ENCODE measurements at places on chromosomes 7 and 10. TPM values are rescaled to one million over a fixed set of nuclear protein-coding genes. Genes with fewer than 3 reads are reported as not detected.

GRCh38 chr10:62017491-62017870 lies 116.0 kb downstream of the ARID5B start:
- DNase-seq = no peak

DNA sequence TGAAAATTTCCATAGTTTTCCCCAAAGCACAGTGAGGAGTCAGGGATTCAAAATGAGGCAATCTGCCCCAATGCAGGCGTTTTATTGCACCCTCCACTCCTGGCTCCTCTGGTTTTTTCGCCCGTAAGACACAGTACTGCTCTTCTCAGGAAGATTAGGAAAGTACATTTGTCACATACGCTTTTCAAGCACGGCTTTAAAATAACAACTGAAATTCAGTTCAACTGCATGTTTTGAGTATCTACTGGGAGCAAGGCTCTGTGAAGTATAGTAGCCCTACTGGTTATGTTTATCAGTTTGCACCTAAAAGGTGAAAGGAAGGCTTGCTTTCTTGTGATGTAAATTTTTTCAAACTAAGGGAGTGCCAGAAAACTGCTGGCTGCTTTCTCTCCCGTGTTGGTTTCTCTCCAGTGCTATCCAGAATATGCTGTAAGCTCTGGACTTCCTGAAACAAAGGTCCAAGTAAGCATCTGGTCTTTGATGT lies 1.9 kb upstream of the SGMS1 start:
- no peak for DNase-seq

DNA sequence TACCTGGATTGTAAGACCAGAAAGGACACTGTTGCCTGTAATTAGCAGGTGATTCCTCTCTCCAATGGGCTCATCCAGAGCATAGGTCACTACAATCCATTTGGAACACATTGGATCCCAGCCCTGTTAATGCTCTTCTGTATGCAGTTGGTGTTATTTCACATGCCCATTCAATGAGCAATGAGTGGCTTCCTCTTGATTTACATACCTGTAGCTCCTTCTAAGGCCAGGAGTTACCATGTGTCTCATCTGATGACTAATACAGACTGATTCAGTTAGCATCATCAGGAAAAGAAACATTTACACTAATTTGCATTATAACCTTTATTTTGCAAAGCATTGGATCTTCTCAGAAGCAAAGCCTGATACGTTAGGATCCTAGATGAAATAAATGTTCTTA lies 83.1 kb upstream of the NPVF start:
- no peak for DNase-seq

DNA sequence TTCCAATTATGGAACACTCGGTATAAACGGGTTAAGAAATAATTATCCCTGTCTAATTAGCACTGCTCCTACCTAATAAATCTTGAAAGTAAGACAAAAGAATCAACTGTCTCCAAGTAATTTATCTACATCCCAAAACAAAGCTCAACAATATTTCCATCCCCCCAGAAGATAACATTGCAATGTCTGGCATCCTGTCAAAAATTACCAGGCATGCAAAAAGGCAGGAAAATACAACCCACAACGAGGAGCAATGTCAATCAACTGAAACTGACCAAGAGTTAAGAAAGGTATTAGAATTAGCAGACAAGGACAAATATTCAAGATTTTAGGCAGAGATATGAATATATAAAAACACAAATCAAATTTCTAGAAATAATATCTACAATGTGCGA lies 84.5 kb upstream of the SVIL start:
- DNase-seq = no peak

DNA sequence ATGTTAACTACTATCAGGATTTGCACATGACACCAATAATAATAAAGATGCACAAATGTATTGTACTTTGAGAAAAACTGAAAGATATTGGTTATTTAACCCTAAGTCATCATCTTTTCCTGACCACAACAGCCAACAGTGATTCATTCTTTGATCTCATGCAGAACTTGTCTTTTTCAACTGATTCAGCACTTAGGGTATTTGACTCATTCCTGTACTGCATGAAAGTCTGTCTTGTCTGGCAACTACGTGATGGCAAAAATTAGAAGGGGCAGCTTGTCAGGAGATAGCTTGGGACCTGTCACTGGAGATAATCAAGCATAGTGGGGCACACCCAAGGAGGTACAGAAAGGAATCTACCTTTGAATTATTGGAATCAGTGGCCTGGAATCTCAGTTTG lies 77.8 kb upstream of the LRRC17 start:
- peak; percentile 47 for DNase-seq

DNA sequence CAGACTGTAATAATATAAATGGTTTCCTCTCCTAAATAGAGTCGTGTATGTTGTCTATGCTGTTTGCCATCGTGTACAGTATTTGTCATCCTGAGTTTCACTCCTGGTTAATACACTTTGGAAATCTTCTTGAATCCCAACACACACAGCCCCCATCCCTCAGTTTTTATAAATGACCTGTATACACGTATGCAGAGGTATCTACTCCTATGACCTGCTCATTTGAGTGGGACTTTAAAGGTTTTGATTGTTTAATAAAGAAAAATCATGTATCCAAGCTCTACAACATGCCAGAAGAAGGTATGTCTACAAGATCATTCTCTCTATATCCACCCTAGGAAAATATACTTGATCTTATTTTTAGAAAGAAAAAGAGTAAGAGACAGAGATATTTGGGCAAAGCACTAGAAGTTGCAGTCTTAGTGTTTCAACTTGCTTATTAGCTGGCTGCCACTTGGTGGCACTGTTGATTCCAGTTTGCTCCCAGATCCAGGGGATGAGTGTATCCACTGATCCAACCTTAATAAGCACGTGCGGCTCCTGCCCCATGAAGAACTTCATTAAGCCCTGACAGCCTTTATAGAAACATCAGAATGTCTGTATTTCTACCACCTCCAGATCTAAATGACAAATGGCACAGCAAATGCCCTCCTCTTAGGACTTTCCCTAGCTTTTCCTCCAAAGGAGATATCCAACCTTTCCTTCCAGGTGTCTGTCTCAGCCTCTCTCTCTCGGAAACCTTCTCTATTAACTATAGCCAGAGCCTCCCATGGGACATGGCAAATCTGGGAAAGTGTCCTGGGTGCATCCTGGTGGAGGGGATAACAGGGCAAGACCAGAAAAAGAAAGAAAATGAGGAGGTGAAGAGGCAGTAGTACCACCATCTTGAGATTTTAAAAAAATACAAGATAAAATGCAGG lies 181.6 kb upstream of the NEBL start:
- DNase-seq = peak; percentile 30

The DPP6 gene
- total RNA-seq = not detected

Measured in activated T-cell treated with anti-CD3 and anti-CD28 coated beads, Interleukin-2, amount 50 U/mL, for 72 hours (primary cell).